ENCODE measurements at places on chromosomes 1 and 21.

DNA sequence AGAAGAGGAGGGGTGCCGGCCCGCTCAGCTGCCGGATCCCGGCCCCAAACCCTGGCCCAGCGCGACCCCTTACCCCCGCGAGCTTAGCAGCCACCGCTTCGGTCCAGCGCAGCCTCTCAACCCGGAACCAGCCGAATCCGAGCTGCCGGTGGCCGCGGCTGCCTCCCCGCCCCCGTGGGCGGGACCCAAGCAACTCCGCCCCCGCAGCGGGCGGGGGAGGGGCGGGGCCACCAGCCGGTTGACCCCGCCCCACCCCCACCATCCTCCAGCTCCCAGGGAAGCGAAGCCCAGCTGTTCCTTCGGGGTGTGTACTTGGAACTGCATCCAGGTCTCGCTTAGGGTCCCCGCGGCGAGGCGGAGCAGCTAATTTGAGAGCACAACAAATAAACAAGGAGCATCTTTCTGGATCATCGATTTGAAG, at the start of gene TRIM62:
Gene TRIM62, minus strand, starts transcription at position 123 of the 421 bp plus-strand sequence. CDS start 611 bp downstream, outside the sequence.
- DNase-seq = peak; percentile 90

GRCh38 chr1:47699492-47700235, 261.8 kb downstream of the FOXD2 start:
- DNase-seq = no peak

DNA sequence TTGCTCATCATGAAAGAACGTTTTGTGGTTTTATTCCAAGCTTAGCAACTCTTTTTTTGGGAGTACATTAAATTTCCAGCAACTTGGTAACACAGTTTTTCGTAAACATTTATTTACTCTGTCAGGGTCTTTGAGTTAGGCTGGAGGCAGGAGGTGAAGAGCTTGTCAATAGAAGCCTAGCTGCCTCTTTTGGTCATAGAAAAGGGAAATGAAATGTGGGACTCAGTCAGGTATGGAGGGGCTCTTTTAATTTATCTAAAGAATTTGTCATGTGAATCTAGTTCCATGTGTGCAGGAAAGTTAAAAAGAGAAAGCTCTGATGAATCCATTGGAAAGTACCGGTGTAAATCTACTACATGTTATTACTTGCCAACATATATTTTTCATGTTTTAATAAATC, 45.9 kb upstream of the PRMT6 start:
- DNase-seq = no peak

DNA sequence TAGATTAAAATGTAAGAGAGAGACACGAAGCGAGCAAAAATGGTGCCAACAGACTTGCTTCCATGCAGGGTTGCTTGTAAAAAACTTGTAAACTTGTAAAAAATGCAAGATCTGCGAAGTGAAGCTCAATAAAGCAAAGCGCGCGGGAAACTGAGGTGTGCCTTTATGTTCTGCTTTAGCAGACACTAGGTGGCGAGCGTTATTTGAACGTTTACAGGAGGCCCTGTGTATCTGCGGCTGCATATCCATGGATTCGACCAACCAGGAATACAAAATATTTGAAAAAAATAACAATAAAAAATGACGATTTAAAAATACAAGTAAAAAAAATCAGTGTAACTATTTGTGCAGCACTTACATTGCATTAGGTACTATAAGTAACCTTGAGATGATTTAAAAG, 1.5 kb downstream of the UBE2G2 start:
- no peak for DNase-seq

- DNase-seq = no peak
Measured at GRCh38 chr1:245156736-245157505, 2.1 kb downstream of the KIF26B start.

DNA sequence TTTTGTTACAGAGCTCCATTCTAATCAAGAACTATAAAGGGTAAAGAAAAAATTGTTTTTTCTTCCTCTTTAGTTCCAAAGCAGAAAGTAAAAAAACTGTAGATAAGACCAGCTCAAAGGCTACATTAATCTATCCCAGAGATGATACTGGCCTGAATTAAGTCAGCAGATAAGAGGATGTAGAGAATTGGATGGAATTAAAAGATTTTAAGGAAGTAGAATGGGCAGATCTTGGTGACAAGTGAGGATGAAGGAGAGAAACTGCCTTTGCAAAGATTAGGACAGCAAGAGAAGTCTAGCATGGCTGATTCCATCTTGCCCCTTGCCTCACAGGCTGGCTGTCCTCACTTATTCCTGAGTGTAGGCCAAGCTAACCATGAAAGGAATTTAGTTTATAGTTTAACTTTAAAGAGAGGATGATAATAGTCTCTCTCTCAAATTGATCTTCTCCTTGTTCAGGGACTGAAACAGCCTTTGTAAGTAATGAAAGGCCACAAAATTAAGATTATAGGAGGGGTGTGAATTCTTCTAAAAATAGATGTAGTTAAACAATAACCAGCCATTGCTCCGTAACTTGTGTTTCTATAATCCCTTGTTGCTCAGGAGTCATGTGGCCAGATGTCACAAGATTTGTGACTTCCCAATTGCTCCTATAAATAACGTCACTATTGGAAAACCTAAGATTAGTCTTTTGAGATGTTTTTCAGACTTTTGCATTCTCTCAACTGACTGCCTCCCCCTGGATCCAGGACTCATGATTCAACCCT, 265.0 kb upstream of the USP24 start:
- no peak for DNase-seq

- DNase-seq = no peak
Measured at GRCh38 chr1:98019747-98020146, 98.9 kb upstream of the DPYD start.

DNA sequence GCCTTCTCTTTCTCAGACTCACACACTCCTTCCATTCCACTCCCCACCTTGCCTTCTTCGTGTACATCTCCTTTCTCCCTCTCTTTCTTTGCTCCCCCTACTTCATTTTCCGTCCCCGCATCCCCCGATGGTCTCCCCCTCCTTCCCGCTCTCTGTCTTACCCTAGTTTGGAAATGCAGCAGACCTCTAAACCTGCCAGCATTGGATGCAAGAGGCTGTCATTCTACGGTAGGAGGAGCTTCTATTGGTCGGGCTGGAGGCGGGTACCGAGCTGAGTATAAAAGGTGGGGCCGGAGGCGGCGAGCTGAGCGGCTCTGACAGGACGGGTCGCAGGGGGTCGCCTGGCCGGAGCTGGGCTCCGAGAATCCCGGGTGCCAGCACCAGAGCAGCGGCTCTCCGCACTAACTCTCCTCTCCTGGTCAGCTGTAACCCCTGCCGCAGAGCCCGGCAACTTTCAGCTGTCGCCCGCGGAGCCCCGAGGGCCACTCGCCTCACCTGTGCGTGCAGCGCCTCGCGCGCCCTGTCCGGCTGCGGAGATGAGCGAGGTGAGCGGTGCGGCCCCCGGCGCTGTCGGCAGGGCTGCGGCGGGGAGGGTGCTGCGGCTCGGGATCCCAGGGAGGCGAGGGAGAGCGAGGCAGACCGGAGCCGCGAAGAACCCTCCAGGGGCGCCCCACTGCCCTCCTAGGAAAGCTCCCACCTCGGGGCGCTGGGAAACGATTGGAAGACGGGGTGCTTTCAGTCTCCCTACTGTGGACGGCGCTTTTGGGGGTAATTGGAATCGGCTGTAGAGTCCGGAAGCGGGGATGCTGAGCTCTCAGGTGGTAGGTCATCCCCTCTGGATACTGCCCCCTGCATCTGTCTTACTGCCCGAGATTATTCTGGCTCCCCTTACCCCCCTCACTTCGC, at the start of gene PCP4L1:
Gene PCP4L1, plus strand, starts transcription at position 307 of the 906 bp plus-strand sequence. Its CDS starts 230 bp downstream, at position 537.
- DNase-seq = peak; percentile 66

- peak; percentile 50 for DNase-seq
Measured at GRCh38 chr1:107153014-107153413, 12.2 kb downstream of the NTNG1 start.

DNA sequence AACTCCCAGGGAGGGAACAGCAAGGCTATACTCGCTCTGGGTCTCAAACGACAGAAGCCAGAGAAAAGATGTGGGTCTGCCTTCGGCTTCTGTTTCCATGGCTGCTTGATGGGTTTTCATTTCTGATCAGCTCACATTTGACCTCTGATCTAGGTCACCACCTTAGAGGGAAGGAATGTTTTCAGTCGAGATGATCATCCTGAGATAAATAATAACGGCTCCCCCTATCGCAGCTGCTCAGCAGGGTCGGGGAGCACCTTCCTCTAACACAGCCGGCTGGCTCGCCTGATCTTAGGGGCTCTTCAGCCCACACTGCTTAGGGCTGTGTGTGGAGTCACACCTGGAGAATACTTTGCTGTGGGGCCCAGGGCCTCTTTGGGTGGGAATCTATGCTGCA, 53.1 kb upstream of the ZNF648 start:
- DNase-seq = no peak

DNA sequence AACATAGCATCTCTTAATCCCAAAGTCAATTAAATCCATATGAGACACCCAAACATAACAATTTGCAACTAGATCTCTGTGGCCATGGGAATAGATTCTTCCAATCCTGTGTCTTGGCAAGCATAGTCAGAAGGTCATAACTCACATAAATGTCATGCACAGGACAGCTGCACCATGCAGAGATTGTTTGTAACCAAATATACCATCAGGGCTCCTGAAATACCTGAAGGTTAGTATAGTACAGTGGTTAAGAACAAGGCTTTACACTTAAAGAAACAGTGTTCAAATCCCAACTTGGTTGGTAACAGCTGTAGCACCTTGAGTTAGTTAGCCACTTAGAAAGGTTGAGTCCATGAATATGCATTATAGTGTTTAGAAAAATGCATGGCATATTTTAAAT, 82.6 kb upstream of the CCDC190 start:
- no peak for DNase-seq

GRCh38 chr1:41599912-41600311, 115.4 kb upstream of the EDN2 start:
- no peak for DNase-seq

GRCh38 chr1:173190101-173190936, 16.8 kb downstream of the TNFSF4 start:
- peak; percentile 13 for DNase-seq

DNA sequence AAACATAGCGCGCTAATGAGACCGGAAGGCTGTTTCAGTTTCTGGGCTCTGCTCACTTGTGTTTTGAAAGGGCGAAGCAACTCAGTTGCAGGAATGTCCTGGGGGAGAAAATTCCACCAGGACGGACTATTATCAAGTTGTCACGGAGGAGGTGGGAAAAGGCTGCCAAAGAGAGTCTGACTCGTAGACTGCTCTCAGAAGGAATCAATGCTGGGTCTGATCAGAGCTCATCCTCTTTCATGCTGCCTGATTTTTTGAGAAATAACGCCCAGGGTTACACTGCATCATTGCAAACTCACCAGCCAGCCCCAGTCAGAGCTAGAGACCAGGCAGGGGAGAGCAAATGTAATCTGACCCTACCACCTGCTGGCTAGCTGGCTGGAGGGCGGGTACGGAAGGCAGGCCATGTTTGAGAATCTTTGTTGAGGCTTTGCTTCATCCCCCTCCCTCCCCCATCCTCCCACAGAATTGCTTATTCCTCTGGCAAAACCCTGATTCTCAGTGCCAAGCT, 36.4 kb upstream of the BCL9 start:
- peak; percentile 76 for DNase-seq

GRCh38 chr1:2430592-2430973, 18.2 kb upstream of the PEX10 start:
- DNase-seq = no peak

GRCh38 chr1:29546496-29546895, 310.2 kb downstream of the PTPRU start:
- no peak for DNase-seq

DNA sequence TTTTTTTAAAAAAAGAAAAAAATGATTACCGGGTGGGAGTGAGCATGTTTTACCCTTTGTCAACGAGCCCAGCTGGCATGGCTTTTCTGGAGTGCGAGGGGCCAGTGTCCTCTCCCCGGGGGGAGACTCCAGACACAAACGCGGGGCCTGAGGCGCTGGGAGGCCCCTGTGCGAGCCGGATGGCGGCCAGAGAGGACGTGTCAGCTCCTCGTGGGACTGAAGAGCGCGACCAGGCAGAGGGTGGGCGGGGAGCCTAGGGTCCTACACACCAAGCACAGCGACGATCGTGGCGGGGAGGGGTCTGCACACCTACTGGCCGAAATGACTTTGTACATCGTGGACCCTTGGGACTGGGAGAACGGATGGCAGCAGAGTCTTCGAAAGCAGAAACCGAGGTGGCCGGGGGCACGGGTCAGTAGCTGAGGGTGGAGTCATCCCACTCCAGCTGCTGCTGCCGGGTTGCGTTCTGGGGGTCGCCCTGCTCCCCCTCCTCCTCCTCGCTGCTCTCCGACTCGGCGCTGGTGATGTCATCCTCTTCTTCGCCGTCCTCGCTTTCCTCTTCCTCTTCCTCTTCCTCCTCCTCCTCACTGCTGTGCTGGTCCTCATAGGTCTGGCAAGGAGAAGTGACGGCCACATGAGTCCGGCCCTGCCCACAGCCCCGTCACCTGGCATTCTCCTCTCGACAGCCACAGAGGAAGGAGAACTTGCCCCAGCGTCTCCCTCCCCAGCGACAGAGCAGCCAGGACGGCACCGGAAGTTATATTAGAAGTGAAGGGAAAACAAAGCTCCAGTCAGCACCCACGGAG, 78.8 kb downstream of the PIK3CD start:
- DNase-seq = no peak

GRCh38 chr1:246778663-246779062, 54.5 kb downstream of the SCCPDH start:
- no peak for DNase-seq

DNA sequence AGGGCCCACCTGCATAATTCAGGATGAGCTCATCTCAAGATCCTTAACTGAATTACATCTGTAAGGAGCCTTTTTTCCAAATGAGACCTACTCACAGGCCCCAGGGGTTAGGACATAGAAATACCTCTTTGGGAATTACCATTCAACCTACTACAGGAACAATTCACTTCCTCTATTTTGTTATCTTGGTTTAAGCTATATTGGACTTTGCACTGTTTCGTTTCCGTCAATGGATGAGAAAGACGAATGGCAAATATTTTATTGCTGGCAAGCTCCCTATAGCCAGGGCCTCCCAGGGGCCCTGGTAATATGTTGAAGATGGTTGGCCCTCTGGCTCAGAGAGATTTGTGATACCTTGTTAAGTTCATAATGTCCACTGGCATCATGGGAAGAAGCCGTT, 384.2 kb upstream of the DUSP10 start:
- no peak for DNase-seq

DNA sequence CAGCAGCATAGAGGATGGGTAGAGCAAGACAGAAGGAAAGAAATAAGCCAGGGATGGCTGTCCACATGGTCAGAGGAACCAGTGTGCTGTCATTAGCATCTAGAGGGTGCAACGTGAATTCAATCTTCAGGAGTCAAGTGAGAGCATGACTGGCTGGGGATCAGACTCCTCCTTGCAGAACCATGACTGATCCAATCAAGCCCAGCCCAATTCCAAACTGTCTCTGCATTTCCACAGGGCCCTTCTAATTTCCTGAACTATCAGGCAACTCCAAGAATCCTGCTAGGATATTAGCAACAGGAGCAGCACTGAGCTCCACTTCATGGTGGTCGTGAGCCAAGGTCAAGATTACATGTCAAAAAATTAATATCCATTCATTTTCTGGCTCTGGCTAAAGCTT, 166.8 kb upstream of the CAMK1G start:
- DNase-seq = no peak

DNA sequence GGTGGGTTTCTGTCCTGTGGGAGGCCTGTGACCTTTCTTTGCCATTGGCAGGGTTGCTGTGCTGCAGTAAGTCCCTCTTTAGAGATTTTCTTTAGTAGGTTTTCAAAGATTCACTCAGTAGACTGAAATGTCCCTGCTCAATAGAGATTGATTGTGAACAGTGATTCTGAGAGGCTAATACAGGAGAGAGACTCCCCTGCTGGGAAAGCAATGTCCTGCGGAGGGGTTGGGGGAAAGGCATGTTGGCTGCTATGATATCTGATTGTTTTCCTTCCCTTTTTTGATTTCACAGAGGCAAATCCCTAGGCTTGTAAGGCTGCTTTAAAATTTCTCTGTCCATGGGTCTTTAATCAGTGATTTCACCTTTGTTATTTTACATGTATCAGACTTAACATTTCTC, 589.9 kb downstream of the ADGRL2 start:
- no peak for DNase-seq

GRCh38 chr1:118902711-118903191, 85.4 kb downstream of the TBX15 start:
- no peak for DNase-seq
